ENCODE measurements at places on chromosomes 1 and 21. TPM values are rescaled to one million over a fixed set of nuclear protein-coding genes. Genes with fewer than 3 reads are reported as not detected.

The PHACTR4 gene
- total RNA-seq: 30.1 TPM

GRCh38 chr1:221274373-221274772 lies 395.1 kb downstream of the HLX start:
- DNase-seq: no peak

DNA sequence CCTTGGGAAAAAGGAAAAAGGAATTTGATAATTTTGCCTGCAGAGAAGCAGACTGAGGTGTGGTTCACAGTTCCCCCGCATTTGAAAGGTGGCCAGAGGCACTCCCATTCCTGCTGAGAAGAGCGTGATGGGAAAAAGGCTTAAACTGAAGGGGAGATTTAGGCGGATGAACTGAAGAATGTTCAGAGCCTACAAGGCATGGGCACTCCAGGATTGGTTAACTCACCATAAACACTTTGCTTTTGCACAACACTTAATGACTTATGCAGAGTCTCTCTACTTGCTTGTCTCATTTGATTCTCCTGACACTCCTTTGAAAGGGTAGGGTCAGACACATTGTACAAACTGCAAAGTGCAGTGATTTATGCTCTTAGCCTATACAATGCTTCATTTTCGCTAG lies 119.6 kb upstream of the RUNX1 start:
- no peak for DNase-seq

DNA sequence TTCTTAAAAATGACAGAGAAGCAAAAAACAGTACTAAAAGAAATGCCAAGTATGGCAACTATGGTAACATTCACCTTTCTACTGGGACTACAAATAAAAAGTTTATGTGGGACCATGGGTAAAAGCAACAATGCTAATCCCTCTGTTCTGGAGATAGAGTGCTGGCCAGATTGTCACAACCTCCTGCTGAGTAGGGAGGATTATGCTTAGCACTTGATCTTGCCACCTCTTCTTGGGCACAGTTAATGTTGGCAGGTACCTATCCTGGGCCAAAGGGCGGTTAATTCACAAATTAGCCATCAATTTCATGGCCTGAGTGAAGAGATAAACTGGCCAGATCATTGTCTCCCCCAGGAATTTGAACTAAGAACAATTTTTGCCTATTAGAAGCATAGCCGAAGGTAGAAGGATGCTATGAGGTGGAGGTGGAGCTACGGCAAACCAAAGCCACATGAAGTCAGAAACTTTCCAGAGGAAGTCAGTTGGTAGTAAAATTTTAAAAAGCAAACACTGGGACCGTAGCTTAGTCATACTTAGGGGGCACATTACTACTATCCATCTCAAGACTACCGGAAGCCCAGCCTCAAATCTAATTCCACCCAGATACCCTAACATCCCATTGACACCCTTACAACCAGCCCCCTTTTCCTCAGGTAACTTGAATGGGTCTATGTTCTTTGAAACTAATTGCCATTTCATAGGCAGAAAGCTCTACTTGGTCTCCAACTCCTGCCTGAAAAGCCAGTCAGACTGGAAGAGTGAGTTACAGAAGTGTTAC lies 2.7 kb downstream of the SCYL3 start:
- peak; percentile 57 for DNase-seq

- DNase-seq: peak; percentile 24
These were observed 440 bp upstream of the LENEP start for GRCh38 chr1:154992721-154993571.

DNA sequence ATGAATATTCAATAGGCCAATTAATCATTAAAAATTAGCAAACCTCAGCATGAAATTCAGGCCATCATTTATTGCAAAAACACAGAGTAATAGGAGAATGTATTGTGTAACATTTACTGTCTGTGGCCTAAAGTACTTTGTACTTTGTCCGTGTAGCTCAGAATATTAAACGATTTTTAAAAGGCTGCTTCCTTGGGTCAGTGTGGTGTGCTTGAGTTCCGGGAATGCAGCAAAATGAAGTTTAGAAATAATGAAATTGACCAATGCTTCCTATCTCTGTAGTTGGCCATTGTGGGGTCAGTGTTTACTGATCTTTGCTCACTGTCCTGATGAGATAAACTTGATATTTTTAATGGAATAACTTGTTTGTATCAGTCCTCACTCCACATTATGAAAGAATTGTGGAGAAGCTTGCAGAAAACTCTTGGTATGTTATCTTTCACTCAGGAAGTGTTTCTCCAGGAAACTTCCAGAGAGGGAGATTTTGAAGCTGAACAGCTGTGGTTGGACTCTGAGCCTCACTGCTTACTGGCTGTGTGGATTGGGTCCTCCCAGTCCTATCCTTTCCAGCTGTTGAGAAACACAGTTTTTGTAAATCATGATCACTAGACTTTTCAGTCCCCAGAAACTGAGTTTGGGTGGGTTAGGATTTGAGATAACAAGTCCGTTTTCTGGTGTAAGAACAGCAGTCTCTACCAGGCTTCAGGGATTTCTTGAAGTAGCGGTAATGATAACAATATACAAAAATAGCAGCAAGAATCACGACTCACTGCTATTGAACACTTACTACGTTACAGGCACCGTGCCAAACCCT lies 19.2 kb upstream of the MTARC1 start:
- no peak for DNase-seq

- peak; percentile 41 for DNase-seq
These were observed 16.9 kb upstream of the SAMD11 start for GRCh38 chr1:906600-907420.

The FAM151A gene
- total RNA-seq: not detected

DNA sequence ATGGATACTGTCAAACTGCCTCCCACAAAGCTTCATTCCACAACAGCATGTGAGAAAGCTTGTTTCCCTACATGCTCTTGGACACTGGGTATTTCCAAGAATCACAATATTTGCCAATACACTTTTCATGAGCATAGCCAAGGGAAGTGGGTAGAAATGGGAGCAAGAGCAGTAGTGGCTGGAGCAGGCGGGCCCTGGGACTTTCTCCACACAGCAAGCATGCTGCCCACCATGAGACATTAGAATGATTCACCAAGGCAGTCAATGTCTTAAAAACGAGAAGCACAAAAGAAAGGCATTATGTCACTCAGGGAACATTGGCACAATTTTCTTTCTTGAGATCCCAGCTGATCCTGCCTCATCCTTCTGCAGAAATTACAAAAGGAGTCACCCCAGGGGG lies 371.6 kb upstream of the RUNX1 start:
- no peak for DNase-seq

GRCh38 chr1:85615586-85616363 lies 35.2 kb downstream of the CCN1 start:
- DNase-seq: no peak

- no peak for DNase-seq
These were observed 1.1 kb downstream of the SYNC start for GRCh38 chr1:32701421-32701911.

The LAD1 gene
- total RNA-seq: not detected

DNA sequence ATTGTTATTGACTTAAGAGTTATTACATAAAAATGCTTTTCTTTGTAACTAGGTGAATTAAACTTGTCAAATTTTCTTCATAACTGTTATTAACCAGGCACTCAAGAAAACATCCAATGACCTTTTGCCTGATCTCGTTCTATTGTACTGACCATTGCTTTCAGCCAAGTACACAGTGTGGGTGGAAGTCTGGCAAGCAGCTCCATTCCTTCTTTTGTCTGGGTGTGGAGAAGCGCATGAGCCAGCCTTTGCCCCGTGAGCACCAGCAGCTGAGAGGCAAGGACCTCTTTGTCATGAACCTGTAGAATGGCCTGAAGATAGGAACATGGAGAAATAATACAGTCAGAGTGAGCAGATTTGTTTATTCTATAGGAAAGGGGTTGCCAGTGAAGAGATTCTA lies 57.5 kb downstream of the IARS2 start:
- DNase-seq: no peak

The UMODL1 gene
- not detected for total RNA-seq

DNA sequence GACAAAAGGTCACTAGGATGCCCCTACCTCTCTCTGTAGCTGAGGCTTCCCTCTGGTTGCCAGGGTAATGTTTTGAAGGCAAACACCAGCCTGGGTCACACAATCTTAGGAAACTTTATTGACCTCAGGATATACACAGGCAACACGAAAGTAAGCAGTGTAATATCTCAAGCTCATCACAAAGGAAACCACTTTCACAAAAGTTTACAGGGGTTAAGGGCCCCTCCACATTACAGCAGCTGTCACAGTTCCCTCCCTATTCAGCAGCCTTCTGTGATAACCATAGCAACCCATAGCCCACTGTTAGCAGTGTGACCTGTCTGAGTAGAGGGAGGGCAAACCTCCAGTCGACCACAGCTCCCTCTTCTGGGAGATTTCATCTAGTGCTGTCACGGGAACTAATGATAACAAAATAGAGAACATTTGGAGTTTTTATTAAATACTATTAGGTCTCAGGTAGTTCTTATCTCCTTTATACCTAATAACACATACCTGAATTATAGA lies 149.8 kb downstream of the PTPRC start:
- peak; percentile 42 for DNase-seq

GRCh38 chr1:157137408-157138219 lies 581 bp downstream of the ETV3 start:
- DNase-seq: peak; percentile 29

DNA sequence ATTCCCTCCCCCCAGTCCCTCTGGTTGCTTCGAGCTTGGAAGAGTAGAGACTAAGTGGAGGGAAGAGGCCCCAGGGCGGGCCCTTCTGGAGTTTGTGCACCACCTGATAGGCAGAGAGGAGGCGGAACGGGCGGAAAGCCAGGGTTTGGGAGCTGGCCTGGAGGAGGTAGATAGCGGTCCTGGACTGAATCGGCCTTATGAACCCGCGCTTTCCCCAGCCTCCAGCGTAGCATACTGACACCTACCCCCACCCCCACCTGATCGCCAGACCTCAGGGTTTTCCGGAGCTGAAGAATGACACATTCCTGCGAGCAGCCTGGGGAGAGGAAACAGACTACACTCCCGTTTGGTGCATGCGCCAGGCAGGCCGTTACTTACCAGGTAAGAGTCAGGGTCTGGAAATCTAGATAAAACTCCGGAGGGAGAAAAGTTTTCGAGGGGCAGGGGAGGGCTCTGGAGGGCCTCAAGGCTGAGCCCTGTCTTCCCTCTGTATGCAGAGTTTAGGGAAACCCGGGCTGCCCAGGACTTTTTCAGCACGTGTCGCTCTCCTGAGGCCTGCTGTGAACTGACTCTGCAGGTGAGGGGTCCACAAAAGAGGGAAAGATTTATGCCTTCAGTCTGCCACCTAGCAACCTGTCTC lies 705 bp downstream of the UROD start:
- peak; percentile 69 for DNase-seq

GRCh38 chr1:54977533-54978297 lies 2.7 kb upstream of the TMEM61 start:
- DNase-seq: no peak

DNA sequence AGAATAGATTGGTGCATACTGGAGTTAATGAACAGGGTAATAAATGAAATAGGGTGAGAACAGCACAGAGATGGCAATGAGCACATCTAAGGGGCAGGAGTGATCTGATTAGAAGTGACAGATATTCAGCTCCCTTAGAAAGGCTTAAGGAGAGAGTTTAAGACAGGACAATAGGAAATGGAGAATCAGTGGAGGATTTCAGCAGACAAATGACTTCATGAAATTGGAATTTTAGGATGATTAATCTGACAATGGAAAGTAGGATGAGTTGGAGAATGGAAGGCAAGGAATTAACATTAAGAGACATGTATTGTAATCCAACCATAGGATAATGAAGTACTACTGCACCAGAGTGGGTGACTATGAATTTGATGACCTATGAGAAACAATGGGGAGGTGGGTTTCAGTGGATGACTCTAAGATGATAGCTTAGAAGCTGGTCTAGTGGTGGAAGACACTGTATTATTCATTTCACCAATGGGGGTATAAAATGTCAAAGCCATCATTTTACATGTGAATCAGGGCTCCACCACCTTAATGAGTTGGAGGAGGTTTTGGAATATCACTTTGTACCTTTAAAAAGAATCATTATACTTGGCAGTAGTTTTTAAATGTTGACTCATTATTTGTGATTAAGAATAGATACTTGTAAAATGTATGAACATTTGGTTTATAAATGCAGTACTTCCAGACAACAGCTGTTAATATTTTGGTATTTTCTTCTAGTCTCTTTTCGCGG lies 139.1 kb downstream of the PLA2G4A start:
- DNase-seq: no peak

DNA sequence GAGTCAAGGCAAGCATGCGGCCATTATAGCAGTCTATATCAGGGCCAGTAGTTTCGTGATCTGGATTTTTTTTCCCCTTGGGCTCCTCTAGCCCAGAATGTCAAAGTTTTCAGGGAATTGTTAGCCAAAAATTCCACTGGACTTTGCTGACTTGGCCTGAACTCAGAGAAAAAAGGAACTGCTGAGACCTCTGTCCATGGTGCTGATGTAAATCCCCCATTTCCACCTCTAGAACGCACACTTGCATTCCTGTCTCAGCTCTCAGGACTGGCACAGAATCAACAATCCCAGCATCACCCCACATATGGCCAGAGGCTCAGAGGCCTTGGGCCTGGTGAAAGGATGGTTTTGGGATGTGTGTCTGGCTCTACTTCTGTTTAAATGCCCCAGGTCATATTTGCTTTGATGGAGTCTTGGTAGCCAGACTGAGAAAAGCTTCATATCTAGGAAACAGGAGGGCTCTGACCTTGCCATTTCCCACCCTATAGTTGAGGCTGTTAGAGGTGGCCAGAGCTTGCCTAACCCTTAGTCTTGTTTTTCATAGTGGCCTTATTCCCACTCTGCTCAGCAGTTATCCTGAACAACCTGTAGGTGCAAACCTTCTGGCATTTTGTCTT lies 16.9 kb upstream of the EFCAB14 start:
- DNase-seq: peak; percentile 32

GRCh38 chr1:199585392-199585791 lies 442.1 kb upstream of the NR5A2 start:
- no peak for DNase-seq

DNA sequence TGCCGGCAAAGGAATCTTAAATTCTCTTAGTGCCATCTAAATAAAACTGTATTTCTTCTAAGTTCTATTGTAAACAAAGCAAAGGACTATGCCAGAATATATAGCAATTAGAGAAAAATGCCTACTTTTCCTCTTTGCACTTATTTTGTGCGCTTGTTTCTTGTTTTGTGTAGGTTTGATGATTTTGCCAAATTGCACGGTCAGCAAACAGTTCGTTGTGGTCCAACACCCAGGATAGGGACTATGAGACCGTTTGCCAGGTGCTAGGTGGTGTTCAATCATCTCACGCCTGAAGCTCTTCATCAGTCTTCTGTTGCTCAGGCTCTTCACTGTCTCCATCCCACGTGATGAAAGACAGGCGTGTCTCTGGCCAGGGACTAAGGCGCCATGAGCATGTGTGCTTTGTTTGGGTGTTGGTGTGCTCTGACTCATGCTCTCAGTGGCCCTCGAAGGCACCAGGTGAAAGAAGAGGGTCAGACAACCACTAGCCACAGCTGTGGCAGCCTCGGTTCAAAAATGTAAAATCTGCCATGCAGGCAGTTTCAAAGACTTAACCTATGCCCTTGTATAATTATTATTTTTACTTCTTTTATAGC lies 36.9 kb upstream of the KCNE1 start:
- DNase-seq: no peak

The CDC7 gene
- total RNA-seq: 31.1 TPM
